NB4 (cell line): ENCODE measurements at places on chromosomes 11 and 22.

- DNase-seq = no peak
Observed at GRCh38 chr11:62983536-62984199, 1.1 kb downstream of the SLC22A6 start.

DNA sequence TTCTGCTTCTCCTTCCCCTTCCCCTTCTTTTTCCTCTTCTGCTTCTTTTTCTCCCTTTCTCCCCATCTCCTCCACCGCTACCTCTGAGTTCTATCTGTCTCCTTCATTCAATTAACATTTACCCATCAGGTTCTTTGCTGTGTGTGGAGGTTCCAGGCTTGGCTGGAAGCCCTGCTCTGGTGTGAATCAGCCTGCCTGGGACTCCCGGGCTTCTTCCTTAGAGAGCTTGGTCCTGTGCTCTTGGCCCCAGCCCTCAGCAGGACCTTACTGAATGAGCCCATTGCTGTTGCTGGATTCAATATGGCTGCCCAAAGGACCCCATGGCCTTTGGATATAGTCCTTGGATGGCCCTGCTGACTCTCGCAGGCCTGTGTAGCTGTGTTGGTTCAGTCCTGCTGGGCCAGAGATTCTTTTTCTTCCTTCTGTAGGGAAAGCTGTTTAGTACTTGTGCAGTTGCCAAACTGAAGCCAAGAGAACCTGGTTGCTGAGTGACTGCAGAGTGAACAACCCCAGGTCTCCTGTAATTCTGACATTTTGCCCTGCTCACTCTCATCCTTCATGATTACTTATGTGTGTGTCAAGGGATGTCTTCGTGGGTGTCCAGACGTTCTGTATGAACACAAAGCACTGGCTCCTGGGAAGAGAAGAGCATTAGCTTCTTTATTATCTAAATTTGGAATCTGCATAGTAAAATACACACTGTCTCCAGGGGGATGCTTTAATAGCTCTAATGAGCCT is 81.0 kb upstream of the ZBED5 start:
- no peak for DNase-seq

- DNase-seq = peak; percentile 84
Observed at GRCh38 chr22:28829358-28830181, 29.2 kb upstream of the XBP1 start.

DNA sequence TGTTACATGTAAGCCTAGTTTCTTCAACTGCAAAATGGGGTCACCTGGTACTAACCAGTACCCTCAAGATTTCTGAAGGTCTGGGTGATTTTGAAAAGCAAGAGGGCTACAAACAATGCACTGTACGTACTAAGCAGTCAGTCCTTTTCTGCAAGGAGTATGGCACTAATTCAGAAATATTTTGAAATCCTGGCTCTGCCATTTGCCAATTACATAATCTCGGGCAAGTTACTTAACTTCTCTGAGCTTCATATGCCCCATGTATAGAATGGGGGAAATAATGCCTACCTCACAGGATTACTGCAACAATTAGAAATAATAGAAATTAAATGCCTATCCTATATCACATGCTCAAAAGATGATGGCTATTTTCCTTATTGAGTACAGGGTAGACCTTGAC is 60.7 kb upstream of the CCDC89 start:
- DNase-seq = no peak

- no peak for DNase-seq
Observed at GRCh38 chr11:3180869-3181268, 15.8 kb upstream of the OSBPL5 start.
